Peyer's patch (tissue), 4 donors: ENCODE measurements at places on chromosomes 4 and X. TPM values are rescaled to one million over a fixed set of nuclear protein-coding genes. Genes with fewer than 3 reads are reported as not detected.

DNA sequence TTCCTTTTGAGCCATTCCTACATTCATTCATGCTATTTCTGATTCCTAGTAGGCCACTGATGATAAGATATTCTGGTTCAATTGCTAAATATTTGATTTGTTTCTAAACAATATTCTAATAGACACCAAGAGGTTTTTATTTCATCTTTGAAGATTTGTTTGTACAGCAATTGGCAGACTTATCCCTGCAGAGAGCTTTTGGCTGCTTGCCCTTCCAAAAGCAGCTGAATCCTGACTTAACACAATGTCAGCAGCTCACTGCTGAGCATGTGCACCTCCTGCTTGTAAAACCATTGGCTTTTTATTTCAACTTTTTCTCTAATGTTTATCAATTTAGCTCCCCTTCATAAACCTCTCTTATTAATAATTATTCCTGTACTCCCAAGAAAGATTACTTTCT lies 45.3 kb downstream of the MMRN1 start:
- no peak for DNase-seq

PCDH19 gene
- total RNA-seq, result 0.94 TPM

GRCh38 chrX:110450050-110450449 lies 91.4 kb downstream of the RTL9 start:
- peak; percentile 50 for DNase-seq

GRCh38 chr4:35315419-35315818 lies 928.9 kb downstream of the ARAP2 start:
- no peak for DNase-seq

GRCh38 chr4:73508651-73509050 lies 27.1 kb downstream of the AFM start:
- peak; percentile 55 for DNase-seq

DNA sequence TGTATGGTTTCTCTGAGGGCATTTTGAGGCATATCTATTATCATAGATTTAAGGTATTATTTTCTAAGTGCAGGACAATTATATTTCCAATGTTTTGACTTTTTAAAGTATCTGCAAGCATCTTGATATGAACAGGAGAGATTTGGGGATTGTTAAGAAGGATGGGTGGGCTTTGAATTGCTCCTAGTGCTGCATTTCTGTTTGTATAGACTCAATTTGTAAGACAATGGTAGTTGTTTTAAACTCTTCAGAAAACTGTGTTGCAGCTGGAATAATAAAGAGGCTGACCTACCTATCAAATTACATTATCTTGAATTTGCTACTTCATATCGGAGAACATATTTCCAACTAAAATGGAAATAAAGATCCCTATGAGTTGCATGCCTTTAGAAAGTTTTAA lies 570.3 kb downstream of the ADGRL3 start:
- DNase-seq, result no peak

DNA sequence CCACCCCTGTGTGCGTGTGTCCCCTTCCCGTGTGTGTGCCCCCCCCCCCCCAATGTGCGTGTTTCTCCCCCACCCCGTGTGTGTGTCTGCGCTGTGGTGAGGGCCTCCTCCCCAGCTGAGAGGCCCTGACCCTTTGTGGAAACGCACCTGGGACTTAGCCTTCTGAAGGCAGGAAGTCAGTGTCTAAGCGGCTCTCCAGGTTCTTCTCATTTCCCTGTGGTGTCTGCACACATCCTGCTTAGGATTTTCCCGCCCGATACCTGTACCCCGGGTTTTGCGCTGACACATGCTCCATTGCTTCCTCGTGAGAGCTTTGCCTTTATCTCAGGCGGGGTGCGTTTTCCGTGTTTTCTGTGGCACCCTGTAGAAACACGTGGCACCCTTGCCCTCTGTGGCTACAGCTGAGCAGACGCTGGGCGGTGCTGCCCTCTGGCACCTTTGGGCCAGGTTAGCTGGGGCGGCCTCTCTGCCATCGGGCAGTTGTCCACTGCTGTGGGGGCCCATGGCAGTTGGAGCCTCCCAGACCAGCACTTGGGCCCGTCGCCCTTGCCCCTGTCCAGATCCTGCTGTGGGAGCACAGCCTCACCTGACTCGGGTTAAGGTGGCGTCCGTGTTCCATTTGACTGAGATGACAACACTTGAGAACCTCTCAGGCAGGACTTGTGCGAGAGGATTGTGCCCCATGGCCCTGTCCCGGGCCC lies 26.3 kb downstream of the MAEA start:
- DNase-seq, result no peak

- DNase-seq, result peak; percentile 95
These were observed at the start of gene ARSD for GRCh38 chrX:2928583-2929434. TSS of gene ARSD (minus strand) at chrX:2929339. CDS start at chrX:2929275, 64 bp downstream.

NDP gene
- not detected for total RNA-seq

GRCh38 chrX:22686138-22686541 lies 313.6 kb upstream of the DDX53 start:
- no peak for DNase-seq

SLITRK2 gene
- total RNA-seq, result not detected

GRCh38 chr4:7626531-7626930 lies 191.8 kb upstream of the PSAPL1 start:
- no peak for DNase-seq

ZAR1 gene
- total RNA-seq, result not detected

NLGN4X gene
- 1.1 TPM for total RNA-seq

RBPJ gene
- 105 TPM for total RNA-seq

DNA sequence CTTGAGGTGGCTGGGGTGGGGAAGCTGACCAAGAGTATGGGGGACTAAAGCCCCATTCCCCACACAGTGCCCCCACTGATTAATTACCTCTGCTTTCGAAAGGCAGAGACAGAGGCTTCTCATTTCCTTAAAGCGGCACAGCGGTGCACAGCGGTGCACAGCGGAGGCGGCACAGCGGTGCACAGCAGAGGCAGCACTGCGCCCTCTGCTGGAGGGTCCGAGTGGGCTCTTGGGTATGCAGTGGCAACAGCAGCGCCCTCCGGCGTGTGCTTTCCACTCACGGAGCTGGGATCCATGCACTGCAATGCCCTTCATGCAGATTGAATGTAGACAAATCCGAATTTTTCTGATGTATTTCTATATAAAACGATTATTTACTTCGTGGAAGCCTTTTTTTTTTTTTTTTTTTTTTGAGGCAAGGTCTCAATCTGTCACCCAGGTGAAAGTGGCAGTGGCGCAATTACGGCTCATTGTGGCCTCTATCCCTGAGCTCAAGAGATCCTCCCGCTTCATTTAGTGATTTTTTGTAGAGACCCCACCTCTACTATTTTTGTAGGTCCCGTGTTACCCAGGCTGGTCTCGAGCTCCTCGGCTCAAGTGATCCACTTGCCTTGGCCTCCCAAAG lies 19.7 kb upstream of the PRPS2 start:
- peak; percentile 61 for DNase-seq

PDZD11 gene
- 32.6 TPM for total RNA-seq

DNA sequence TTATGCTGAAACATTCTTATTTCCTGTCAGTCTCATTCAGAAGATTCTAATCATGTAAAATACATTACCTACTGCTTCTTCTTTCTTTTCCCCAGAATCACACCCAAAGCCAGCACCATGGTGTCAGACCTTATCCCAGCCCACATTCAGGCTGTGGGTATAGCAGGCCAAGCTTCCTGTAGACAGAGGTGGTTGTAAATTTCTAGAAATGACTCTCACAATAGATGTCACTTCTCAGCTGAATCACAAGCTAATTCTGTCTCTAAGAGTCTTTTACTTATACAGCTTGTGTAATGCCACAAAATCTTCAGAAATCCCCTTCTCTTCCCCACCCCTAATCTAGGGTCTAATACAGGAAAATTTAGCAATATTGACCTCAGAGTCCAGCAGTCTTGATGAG lies 239.6 kb downstream of the PARM1 start:
- no peak for DNase-seq

VGLL1 gene
- total RNA-seq, result not detected

DNA sequence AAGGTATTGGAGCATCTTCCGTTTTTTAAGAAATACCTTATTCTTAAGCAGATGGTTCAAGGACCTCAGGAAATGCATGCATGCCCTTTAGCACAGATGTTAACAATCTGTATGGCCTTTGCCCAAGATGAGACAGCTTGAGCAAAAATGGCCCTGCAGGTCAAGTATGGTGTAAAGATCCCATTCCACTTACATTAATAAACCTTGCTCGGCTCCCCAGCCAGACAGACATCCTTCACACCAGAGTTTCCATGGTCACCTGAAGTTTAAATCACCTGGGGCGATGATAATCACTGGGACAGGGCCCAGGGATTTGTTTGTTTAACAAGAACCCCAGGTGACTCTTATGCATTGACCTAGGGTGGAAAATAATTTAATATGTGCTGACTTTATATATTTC lies 287.0 kb upstream of the NOCT start:
- DNase-seq, result no peak

DNA sequence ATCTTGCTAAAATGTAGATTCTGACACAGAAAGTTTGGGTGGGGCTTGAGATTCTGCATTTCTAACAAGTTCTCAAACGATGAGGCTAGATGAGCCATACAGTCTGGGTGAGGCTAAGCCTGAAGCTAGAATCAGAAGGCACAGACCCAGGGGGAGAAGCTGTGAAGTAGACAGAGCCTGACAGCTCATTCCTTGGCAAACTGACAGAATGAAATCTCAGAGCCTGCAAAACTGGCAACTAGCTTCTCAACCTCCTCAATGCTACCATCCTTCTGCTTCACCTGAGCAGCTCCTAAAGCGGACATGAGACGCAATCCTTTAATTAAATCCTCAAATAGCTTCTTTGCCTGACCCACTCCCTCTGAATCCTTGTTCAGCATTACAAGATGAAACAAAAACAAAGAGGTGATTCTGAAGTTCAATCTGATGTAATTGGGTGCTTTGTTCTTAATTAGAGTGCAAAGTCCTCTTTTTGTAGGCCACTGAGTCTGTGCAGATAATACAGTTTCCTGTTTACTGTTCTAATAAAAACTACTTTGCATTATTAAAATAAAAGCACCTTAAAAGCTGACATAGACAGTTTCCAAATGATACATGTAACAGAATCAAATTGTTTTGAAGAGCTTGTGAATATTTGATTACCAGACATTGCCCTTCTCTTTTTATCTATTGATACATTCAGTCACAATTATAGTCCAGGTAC lies 71.0 kb upstream of the BMP2K start:
- DNase-seq, result no peak
